Left lung (tissue), 14 donors: ENCODE measurements at places on chromosomes 1 and 21. TPM values are rescaled to one million over a fixed set of nuclear protein-coding genes. Genes with fewer than 3 reads are reported as not detected.
A peak's percentile ranks its signal among the peaks of the same experiment; 100 is the strongest.

KRTAP7-1 gene
- not detected for polyA plus RNA-seq

DNA sequence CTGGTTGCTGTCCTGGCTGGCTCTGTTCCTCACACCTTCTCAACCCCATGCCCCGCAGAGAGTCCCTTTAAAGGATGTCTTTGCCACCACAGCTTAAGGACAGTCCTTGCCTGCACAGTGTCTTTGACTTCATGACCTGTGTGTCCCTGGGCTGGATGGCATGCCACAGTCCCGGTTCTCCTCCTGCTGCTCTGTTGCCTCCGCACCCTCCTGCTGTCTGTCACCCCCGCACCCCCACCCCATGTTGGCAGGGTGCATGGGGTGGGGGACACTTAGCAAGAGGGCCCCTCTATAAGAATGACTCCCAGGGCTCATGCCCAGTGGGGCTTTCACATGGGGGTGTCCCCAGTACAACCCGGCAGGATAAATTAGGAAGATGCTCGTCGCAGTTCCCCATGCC lies 41.6 kb upstream of the PADI1 start:
- no peak for DNase-seq

DNA sequence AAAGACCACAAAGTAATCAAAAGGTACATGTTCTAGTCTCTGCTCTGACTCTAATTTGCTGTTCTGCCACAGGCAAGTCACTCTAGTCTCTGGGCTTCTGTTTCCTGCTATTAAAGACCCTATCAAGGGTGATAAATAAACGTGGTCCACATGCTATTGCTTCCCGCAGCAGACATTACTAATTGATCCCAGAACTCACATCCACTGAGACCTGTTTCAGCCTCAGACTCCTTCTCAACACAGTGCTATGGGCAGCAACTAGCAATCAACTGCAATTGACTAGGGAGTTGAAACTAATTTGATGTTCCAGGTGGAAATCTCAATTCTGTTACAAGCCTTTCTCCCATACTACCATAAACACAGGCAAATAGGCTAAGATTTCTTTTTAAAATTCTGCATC lies 150.5 kb downstream of the KAZN start:
- DNase-seq, result no peak

DNA sequence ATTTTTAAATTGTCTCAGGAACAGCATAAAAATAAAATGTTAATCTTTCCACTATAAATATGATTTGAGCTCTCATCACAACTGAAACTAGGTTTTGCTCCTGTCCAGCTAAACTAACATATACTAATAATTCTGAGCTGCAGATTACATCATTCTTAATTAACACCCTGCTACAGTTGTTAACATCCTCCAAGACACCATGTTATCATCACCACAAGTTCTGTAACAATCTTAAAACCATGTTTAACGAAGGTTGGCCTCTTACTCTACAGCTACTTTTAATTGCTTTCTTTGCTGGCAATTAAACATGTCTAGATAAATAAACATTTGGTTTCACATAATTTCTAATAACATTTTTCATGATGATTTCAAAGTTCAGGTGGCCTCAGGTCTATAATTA lies 240.9 kb downstream of the FAF1 start:
- no peak for DNase-seq

FLG2 gene
- 0.09 TPM for polyA plus RNA-seq

DNA sequence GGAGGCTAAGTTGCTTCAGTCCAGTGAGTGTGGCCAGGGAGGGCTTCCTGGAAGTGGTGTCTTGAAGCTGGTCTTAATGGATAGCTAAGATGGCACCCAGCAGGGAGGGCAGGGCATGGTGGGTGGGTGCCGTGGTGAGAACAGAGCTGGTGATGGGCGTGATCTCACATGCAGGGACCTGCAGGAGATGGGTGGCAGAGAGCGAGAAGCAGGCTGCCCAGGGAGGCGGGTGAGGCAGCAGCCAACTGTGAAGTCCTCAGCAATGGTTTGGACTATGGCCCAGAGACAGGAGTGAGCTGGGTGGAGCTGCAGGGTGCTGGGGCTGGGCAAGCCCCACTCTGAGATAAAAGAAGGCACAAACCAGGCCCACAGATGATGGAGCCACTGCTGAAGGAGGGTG lies 50.7 kb downstream of the UMODL1 start:
- DNase-seq, result no peak

DNA sequence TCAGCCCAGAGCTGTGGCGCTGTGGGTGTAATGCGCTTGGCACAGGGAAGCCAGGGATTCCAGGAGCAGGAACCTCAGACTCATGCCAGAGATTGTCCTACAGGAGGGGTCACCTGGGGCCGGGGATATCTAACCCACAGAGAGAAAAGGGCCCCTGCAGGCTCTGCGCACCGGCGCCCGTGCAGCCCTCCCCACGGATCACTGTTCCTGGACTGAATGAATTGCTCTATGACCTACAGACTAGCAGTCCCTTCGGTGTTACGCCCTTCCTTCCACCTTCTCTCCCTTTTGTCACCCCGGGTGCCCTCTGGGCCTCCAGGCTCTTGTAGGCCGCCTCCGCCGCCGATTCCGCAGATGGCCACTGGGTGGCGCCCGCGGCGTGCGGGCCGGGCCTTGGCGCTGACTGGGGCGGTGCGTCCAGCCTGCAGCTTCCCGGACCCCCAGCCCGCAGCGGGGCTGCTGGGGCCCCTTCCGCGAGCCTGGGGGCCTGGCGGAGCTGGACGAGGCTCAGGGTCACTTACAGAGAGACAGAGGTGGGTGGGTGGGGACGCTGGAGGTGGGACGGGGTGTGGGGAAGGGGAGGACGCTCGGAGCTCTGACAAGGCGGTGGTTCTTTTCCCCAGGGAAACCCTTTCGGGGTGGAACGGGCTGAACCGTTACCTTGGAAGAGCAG lies 101.3 kb downstream of the IER5 start:
- peak; percentile 93 for DNase-seq

DNA sequence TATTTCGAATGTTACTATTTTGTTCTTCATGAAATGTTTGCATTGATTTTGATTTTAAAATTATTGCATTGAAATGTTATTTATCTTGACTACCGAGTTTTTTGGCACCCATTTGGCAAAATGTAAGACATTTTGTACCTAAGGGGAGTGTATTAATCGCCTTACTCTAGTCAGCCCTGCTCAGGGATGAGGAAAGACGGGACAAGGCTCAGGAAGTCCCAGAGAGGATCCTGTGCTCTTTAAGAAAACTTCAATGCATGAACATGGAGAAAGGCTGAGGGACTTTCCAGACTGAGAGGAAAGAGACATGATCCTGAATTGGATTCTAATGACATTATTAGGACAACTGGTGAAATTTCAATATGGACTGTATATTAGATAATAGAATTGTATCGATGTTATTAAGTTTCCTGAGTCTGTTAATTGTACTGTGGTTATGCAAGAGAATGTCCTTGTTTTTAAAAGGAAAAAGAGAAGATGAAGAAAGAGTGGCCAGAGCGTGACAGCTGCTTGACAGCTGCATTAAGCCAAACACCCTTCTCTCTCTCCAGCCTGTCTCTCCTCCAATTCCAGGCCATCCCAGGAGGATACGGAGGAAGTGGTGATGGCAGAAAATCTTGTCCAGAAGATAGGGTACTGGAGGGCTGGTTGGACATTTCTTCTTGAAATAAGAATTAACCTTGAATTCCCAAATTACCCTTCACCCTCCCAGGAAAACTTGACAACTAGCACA lies 66.0 kb downstream of the PLEKHA6 start:
- DNase-seq, result no peak
